ENCODE measurements at places on chromosomes 12 and 14. TPM values are rescaled to one million over a fixed set of nuclear protein-coding genes. Genes with fewer than 3 reads are reported as not detected.

- DNase-seq: peak; percentile 85
Measured at GRCh38 chr14:59189786-59190368, 1.4 kb downstream of the DAAM1 start.

GRCh38 chr12:2681450-2682205 is 113.1 kb upstream of the FKBP4 start:
- DNase-seq: no peak

DNA sequence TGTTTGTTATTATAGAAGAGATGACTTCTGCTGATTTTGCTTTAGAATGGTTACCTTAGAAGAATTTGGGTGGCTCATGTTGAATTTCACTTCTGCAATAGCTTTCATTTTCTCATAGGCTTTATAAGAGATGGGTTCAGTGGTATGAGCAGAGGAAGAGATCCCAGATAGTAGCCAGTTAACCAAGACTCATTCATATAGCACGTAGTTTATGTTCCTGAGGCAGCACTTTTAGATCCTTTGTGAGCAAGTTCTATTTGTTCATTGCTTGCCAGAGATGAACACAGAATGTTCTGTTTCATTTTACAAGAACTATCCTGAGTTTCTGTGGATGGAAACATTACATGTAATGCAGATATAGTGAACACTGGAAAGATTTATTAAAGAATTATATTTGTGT is 32.2 kb downstream of the RAB21 start:
- DNase-seq: no peak

FBXO21 gene
- total RNA-seq: 41.4 TPM

ATF7 gene
- total RNA-seq: 54.0 TPM

- DNase-seq: peak; percentile 52
Measured at GRCh38 chr14:73722581-73722980, 8.4 kb upstream of the PNMA1 start.

DNA sequence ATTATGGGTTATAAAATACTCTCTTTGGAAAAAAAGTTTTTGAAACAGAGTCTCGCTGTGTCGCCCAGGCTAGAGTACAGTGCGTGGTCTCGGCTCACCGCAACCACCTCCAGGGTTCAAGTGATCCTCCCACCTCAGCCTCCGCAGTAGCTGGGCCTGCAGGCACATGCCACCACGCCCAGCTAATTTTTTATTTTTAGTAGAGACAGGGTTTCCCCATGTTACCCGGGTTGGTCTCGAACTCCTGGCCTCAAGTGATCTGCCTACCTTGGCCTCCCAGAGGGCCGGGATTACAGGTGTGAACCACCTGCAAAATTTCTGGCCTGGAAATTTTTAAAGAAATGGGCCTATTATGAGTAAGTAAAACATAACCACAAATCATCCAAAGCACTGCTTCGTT is 3.8 kb downstream of the USP15 start:
- no peak for DNase-seq

BBOF1 gene
- total RNA-seq: 2.8 TPM

DNA sequence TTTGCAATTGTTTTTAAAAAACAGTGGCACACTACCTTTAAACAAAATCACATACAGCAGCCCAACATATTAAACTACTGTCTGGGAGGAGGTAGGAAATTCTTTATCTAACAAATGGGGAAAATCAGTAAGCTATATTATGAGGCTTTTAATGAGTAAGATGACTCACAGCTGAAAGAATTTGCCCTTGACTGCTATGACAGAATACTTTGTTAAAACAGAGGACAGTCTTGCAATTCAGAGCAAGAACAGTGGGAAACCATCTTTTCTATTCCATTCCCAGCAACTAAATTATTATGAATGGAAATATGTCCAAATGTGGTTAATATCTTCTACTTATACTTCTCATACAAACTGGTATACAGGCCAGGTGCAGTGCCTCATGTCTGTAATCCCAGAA is 49.2 kb upstream of the SGPP1 start:
- DNase-seq: no peak

NR4A1 gene
- total RNA-seq: 67.0 TPM

DNA sequence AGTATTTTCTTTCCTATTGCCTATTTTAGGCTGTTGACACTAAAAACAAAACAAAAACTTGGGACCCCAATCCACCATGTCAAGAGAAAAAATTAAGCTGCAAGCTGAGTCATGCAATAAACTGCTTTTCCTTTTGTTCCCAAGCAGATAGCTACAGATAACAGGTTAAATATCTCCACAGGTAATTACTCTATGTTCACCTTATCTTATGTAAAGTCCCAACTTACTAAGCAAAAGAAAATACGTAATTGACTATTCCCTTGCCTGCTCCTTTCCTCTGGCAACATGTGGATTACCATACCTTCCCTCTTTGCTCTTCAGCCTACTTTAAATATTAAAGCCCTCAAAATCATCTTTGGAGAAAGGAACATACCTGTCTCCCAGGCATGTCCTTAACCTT is 19.2 kb upstream of the COX16 start:
- no peak for DNase-seq
